ENCODE measurements at places on chromosomes 13 and 19.

- DNase-seq, result no peak
Observed at GRCh38 chr19:39030854-39031367, 1.4 kb downstream of the FBXO27 start.

GRCh38 chr19:3814648-3815047 lies 28.5 kb upstream of the MATK start:
- DNase-seq, result no peak

- no peak for DNase-seq
Observed at GRCh38 chr13:34647379-34648150, 294.5 kb upstream of the NBEA start.

GRCh38 chr19:480016-480855 lies 16.1 kb upstream of the MADCAM1 start:
- no peak for DNase-seq

GRCh38 chr13:21458451-21458812 lies 671 bp downstream of the ZDHHC20 start:
- DNase-seq, result no peak

GRCh38 chr19:17245535-17245984 lies at the start of gene NR2F6:
TSS of gene NR2F6 (minus strand) at chr19:17245919. CDS start at chr19:17245220, 699 bp downstream.
- DNase-seq, result no peak

DNA sequence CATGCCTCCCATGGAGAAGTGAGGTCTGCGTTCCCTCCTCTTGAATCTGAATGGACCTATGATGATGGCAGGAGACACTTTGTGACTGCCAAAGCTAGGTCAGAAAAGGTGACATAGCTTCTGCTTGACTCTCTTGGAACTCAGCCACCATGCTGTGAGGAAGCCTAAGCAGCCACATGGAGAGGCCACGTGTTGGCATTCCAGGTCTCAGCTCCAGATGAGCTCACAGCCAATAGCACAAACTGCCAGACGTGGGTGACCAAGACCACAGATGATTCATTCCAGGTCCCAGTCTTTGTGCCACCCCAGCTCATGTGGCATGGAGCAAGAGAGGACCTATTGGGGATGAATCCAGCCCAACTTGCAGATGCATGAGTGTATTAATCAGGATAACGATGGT lies 8.7 kb upstream of the GGACT start:
- no peak for DNase-seq

DNA sequence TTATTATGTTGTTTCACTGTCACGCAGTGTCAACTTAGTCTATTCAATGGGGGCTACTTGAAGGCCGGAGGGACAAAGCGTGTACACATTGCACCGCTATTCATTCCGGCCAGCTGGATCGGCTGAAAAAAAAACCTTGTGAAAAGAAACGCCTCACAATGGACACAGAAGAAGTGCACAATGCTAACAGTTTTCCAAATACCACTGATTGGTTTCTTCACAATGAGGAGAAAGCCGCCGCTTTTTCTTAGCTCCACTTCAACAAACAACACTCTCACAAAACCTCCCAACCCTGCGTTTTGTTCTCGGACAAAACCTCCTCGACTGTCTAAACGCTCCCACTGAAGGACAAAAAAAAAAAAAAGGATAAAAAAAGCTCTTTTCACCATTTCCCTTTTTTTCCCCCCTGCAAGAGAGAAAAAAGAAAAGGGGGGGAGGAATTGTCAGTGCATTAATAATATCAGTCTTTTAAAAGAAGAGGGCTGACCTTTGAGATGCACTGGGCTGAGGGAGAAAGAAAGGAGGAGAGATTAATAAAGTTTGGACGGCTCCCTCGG lies 5.4 kb downstream of the SOX21 start:
- DNase-seq, result peak; percentile 72

DNA sequence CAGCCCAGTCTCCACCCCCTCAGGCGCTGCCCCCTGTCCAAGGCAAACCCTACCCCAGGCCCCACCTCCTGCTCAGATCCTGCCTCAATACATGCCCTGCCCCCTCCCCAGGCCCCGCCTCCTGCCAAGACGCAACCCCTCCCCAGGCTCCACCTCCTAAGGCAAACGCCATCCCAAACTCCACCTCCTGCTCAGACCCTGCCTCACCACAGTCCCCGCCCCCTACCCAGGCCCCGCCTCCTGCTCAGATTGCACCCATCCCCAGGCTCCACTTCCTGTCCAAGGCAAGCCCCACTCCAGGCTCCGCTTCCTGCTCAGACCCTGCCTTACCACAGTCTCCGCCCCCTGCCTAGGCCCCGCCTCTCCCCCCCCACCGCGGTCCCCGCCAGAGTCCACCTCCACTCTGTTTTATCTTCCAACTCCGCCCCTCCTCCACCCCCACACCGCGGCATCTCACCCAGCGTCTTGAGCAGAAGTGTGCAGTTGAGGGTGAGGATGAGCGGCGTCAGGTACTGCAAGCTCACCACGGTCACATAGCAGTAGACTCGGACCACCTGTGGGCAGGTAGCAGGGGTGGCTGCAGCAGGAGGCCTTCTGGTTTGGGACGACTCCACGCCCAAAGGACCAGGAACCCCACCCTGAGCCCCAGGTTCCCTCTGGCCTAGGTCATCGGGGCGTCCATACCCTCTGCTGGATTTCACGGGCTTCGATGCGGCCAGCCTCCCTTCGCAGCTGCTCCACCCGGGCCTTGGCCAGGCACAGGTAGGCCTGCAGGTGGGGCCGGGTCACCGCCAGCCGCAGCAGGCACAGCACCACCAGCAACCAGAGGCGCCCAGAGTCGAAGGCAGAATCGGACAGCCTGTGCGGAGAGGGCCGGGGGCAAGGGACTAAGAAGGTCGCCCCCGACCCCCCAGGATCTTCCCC lies 17.7 kb downstream of the TMEM161A start:
- DNase-seq, result no peak

GRCh38 chr13:25971047-25971446 lies 80.8 kb downstream of the SHISA2 start:
- DNase-seq, result no peak

DNA sequence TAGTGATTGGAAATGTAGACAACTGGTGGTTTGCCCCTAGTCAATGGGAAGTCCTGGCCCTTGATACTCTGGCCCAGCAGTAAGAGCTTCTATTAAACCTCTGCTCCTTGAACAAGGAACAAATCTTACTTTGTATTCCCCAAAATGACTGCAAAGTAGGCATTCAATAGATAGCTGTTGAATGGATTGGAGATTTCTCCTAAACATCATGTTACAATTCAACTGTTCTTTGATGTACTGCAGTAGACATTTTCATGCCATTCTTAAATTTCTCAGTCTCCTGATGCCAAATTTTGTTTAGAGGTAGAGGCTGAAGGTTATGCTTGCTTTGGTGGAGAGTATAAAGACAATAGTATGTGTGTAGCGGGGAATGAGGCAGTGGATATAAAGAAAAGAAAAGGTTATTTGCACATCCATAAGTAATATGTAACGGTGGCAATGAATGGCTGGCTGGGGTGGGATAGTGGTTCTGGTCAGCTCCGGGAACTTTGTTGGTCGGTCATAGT lies 12.8 kb downstream of the MIR17HG start:
- no peak for DNase-seq

DNA sequence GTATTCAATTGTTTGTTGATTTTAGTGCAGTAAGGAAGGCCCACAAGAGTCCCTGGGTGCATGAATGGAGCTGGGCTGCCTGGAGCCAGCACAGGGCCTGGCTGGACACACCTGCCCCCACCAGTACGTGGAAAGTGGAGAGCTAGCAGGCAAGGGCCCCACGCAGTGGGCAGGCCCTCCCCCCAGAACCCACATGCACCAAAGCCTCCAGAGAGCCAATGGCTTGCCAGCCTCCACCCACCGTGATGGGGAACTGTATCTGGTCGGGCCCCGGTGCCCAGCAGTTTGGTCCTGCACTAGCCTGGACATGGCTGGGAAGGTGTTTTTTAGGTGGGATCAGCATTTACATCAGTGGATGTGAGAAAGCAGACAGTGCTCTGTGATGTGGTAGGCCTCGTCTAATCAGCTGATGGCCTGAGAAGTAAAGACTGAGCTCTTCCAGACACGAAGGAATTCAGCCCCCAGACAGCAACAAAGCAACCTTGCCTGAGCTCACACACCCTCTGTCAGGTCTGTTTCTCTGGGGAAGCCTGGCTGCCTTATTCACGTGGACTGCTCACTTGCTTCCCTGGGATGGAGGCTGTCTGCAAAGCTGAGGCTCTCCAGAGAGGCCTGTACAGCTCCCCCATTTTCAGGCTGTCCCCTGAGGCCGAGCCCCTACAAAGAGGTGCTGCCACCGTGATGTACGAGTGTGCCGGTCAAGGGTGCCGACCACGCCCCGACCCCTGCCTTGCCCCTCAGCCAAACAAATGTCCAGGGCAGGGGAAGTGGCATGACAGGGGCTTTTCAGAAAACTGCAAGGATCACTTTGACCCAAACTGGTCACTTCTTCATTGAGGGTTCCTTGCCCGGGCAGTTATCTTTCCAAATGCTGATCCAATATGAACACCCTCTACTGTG lies 27.5 kb downstream of the RAB20 start:
- DNase-seq, result no peak

- DNase-seq, result no peak
Observed at GRCh38 chr19:48405850-48406249, 12.4 kb downstream of the GRIN2D start.

GRCh38 chr19:49701271-49701786 lies 10.4 kb downstream of the CPT1C start:
- no peak for DNase-seq

- DNase-seq, result no peak
Observed at GRCh38 chr19:7450243-7451223, 38.3 kb downstream of the PEX11G start.

GRCh38 chr19:3808420-3809143 lies 22.4 kb upstream of the MATK start:
- DNase-seq, result no peak

- peak; percentile 31 for DNase-seq
Observed at GRCh38 chr13:111184458-111185401, 69.6 kb downstream of the ARHGEF7 start.

Measured in NCI-H2081 (cell line).